ENCODE measurements at places on chromosomes 3 and 15.

- no peak for DNase-seq
These were observed 76.6 kb downstream of the RPL39L start for GRCh38 chr3:187062526-187063177.

- DNase-seq = peak; percentile 77
These were observed 58.4 kb downstream of the MAP6D1 start for GRCh38 chr3:183766745-183767606.

- DNase-seq = no peak
These were observed 4.0 kb downstream of the PEX11A start for GRCh38 chr15:89686522-89686921.

DNA sequence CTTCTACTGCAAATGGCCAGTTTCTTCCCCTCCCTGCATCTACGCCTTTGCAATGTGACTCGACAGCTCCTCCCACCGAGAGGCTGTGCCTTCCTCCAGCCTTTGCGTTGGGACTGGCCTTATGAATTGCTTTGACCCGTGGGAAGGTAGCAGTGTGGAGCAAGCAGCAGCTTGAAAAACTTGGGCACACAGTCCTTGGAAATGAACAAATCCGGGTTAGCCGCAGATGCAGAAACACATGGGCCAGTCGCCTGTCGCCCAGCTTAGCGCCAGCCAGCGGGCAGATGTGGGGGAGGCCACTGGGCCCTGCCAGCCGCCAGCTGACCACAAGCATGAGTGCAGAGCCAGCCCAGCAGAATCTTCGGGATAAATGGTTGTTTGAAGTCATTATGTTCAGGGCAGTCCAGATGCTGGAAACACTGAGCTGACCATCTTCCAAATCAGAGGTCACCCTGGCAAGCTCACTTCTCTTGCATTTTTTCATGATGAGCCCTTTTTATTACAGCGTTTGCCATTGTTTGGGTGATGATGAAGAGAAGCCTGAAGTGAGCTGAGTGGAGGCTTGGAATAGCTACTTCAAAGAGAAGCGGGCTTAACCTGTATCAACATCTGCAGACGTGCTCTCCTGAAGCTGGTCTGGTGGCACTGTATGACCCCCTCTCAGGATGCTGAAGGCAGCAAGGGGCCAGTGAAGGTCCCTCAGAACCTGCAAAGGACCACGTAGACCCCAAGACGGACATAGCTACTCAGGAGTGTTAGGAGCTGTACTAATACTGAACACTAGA lies 9.8 kb downstream of the SELENOS start:
- no peak for DNase-seq

DNA sequence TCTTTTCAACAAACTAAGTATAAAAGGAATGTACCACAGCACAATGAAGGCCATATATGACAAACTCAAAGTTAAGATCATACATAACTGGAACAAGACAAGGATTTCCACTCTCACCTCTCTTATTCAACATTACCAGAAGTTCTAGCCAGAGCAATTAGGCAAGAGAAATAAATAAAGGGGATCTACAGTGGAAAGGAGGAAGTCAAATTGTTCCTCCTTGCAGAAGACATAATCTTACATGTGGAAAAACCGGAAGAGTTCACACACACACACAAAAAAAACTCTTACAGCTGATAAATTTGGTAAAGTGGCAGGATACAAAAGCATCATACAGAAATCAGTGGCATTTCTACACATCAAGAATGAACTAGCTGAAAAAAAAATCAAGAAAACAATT lies 277.9 kb downstream of the MCTP2 start:
- DNase-seq = no peak

DNA sequence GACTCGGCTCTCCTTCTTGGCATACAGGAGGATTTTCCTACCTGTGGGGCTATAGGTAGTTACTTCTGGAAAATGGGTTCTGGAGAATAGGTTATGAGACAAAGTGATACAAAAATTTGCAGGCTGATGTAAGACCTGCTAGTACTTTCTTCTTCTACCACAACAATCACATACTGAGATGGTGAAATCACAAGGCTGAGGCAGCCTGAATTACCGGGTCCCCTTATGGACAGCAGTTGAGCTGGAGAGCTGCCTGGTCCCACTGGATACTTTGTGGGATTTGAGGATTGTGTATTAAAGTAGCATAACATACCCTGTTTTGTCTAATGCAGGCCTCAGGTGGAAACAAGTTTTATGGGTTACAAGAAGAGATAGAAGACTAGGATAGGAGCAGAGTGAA lies 86.5 kb upstream of the FAM98B start:
- no peak for DNase-seq

- DNase-seq = no peak
These were observed 165.4 kb upstream of the KCNH8 start for GRCh38 chr3:18982920-18983319.

- DNase-seq = no peak
These were observed 37.8 kb upstream of the MED12L start for GRCh38 chr3:151047636-151048035.

All from type B pancreatic cell (in vitro differentiated cells).